Chondrocyte (in vitro differentiated cells): ENCODE measurements at places on chromosomes 7 and 10. TPM values are rescaled to one million over a fixed set of nuclear protein-coding genes. Genes with fewer than 3 reads are reported as not detected.

DNA sequence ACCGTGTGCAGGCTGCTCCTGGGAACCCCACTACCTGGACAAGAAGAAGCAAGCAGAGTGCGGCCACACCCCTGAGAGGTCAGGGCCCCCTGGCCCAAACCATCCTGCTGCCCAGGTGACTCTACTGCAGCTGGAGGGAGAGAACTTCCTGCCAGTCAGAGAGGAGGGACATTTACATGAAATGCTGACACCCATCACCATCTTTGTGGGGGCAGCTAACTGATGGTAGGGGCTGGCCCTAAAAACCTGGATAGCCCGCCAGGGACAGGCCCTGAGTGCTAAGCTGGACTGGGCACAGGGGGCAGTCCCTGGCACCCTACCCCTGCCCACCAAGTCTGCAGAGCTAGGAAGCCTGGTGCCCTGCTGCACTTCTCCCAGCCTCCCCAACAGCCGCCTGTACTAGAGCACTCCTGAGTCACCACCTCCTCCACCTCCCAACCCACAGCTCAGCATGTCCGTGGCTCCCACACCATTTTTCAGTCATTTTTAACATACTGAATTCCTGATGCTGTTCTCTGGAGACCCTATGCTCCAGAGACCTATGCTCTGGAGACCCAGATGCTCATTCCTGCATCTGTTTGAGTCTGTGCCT, 27.5 kb downstream of the DPCD start:
- no peak overlapping the region for H3K27ac ChIP-seq
- H3K4me1 ChIP-seq: no peaks in the 10 kb centered on the region
- H3K27me3 ChIP-seq: no peaks in the 10 kb centered on the region

GRCh38 chr7:36289833-36290661, 99.6 kb upstream of the ANLN start:
- H3K4me1 ChIP-seq: peaks cover 30% of the 10 kb centered on the region
- H3K4me3 ChIP-seq: no peak overlapping the region
- no peak for DNase-seq
- peaks cover 1% of the 10 kb centered on the region for H3K36me3 ChIP-seq

- H3K27me3 ChIP-seq: peaks cover 2% of the 10 kb centered on the region
- DNase-seq: no peak
- H3K36me3 ChIP-seq: no peaks in the 10 kb centered on the region
- H3K4me1 ChIP-seq: peaks cover 24% of the 10 kb centered on the region
Measured at GRCh38 chr10:46305986-46306385, 19.2 kb downstream of the ANTXRL start.

- H3K36me3 ChIP-seq: no peaks in the 10 kb centered on the region
- no peak overlapping the region for H3K27ac ChIP-seq
- no peak for DNase-seq
- H3K27me3 ChIP-seq: no peaks in the 10 kb centered on the region
- peaks cover 12% of the 10 kb centered on the region for H3K4me1 ChIP-seq
- no peak overlapping the region for H3K4me3 ChIP-seq
Measured at GRCh38 chr10:48806342-48806741, 121.7 kb downstream of the WDFY4 start.

DNA sequence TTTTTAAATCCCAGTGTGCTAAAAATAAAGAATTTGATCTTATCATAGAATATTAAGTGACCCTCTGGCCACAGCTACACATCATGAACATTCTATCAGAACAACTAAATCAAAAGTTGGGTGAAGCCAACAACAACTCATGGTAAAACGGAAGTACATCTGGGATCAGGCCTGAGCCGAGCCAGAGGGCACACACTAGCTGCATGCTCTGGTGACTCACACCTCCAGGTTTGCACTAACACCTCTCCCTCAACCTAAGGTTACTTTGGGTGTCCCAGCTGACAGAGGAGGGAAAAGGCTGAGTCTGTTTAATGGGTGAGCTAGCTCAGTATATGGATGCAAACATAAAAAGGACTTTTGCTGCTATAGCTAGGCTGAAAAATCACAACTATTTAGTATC, 281.6 kb downstream of the HGF start:
- H3K36me3 ChIP-seq: no peaks in the 10 kb centered on the region
- H3K4me1 ChIP-seq: peaks cover 8% of the 10 kb centered on the region
- no peaks in the 10 kb centered on the region for H3K27me3 ChIP-seq
- DNase-seq: no peak
- H3K4me3 ChIP-seq: no peak overlapping the region

GRCh38 chr10:130816116-130816901, 495.2 kb downstream of the TCERG1L start:
- H3K27ac ChIP-seq: no peak overlapping the region
- H3K27me3 ChIP-seq: no peaks in the 10 kb centered on the region
- no peak overlapping the region for H3K4me3 ChIP-seq
- no peaks in the 10 kb centered on the region for H3K36me3 ChIP-seq
- no peaks in the 10 kb centered on the region for H3K4me1 ChIP-seq
- DNase-seq: no peak

The TRIL gene
- 0.92 to 1.7 TPM (median 0.92 TPM) in 3 replicates for total RNA-seq

The RBP3 gene
- not detected in 3 replicates for total RNA-seq

The STEAP1B gene
- total RNA-seq: 1.5 to 5.1 TPM (median 4.2 TPM) in 3 replicates

The DBNL gene
- total RNA-seq: 95.5 to 115 TPM (median 97.1 TPM) in 3 replicates
